GM13977 (cell line): ENCODE measurements at places on chromosomes 12 and 14.

GRCh38 chr14:74647678-74648461 lies 35.8 kb upstream of the LTBP2 start:
- DNase-seq: no peak

- no peak for DNase-seq
Observed at GRCh38 chr14:84017495-84017894, 1512.4 kb upstream of the FLRT2 start.

DNA sequence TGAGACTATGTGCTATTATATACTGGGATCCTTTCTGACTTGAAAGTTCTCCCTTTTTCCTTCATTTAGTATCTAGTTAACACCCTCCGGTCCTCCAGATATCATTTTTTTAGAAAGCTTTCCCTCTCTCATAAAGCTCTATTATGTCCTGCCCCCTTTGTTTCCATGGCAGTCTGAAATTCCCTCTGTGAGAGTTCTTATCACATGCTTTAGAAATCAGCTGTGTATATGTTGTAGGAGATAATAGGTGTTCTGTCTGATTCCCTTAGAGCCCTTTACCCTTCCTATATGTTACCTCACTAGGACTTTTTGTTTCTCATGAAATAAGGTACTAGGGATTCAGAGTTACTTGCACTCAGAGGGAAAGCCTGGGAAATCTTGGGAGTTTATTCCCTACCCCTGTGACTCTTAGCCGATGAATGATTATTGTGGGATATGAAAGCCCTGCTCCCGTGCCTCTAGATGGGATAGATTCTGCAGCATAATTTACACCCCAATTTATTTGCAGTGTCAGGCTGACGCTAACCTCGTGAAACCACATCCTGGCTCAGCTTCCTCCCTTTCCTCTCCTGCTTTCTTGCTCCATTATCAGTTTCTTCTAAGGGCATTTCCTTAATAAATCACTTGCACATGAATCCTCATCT lies 448.4 kb downstream of the MDGA2 start:
- no peak for DNase-seq

DNA sequence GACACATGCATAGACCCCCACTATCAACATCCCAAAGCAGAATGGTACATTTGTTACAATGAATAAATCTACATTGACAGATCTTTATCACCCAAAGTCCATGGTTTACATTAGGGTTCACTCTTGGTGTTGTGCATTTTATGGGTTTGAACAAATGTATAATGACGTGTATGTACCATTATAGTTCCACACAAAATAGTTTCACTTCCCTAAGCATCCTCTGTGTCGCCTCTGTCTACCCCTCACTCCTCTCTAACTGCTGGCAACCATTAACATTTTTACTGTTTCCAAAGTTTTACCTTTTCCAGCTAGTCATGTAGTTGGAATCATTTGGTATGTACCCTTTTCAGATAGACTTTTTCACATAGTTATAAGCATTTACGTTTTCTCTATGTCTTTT lies 69.5 kb upstream of the LMO3 start:
- no peak for DNase-seq

- no peak for DNase-seq
Observed at GRCh38 chr12:130371296-130371695, 33.6 kb downstream of the PIWIL1 start.

GRCh38 chr12:34402228-34402898 lies 380.1 kb downstream of the ALG10 start:
- peak; percentile 1 for DNase-seq

GRCh38 chr14:63901434-63902085 lies 48.8 kb downstream of the SYNE2 start:
- no peak for DNase-seq

GRCh38 chr14:50127802-50128201 lies 11.4 kb upstream of the VCPKMT start:
- no peak for DNase-seq

DNA sequence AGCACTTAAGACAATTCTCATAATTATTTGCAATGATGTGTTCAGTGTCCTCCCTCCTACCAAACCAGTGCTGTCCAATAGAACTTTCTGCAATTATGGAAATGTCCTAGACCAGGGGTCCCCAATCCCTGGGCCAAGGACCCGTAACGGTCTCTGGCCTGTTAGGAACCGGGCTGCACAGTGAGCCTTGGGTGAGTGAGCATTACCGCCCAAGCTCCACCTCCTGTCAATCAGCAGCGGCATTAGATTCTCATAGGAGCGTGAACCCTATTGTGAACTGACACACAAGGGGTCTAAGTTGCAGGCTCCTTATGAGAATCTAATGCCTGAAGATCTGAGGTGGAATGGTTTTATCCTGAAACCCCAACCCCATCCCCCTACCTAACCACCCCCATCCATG lies 3.9 kb downstream of the SVOP start:
- no peak for DNase-seq

DNA sequence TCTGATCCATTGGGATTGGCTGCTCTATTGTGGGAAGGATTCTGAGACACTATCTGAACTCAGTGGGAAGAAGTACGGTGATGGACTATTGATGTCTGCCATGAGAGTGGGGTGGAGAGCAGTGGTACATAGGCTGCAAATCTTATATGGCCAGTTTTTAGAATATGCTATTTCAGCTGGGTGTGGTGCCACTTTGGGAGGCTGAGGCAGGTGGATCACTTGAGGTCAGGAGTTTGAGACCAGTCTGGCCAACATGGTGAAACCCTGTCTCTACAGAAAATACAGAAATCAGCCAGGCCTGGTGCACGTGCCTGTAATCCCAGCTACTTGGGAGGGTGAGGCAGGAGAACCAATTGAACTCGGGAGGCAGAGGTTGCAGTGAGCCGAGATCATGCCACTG lies 505.9 kb downstream of the MED13L start:
- no peak for DNase-seq

DNA sequence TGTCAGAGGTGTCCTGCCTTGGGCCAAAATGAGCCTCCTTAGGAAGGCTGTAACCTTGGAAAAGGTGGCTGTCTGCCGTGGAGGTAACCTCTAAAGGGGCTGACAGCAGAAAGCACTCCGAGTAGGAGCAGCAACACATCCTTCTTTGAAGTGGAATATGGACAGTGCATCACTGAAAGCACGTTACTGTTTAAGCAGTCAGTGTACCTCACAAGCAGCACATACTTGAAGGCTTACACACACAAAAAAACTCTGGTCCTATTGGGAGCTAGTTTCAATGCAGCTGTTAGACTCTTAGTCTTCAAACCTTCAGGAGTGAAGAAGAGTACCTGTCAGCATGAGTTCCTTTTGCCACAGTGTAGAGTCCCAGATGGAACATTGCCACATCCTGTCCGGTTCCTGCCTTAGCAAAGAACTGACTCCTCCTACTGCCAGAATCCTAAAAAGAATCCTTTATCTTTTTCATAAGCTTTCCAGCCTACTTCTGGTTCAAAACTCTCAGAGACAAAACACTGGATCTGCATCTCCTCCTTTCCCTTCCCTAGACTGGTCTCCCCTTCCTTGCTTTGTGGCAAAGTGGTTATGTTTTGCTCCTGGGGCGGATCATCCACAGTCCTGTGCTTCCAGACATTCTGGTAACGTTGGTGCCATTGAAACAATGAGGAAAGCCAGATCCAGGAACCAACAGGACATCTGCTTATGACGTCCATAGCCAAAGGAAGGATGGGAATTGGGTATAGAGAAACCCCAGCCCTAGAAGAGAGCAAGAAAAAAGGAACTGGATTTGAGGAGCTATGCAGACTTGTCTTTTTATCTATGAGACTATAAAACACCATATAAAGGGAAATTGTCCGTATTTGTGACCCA lies 8.5 kb upstream of the MDM1 start:
- no peak for DNase-seq

- DNase-seq: no peak
Observed at GRCh38 chr12:69509904-69510827, 40.0 kb downstream of the FRS2 start.

DNA sequence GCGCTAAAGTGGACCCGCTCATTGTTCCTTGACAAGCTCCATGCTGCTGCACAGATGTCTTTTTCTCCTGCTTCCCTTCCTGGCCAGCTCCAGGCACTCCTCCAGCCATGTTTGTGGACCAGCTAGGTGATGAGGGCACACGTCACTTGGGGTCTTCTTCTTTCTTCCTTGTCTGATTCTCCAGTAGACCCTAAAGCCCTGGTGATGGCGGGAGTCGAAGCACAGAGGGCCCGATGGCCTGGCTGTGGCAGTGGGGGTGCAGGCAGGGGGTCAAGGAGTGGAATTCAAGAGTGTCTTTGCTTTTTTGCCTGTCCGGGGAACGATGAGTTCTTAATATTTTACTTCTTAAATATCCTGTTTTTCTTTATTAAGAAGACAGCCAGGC lies 23.0 kb upstream of the AMN start:
- DNase-seq: no peak

DNA sequence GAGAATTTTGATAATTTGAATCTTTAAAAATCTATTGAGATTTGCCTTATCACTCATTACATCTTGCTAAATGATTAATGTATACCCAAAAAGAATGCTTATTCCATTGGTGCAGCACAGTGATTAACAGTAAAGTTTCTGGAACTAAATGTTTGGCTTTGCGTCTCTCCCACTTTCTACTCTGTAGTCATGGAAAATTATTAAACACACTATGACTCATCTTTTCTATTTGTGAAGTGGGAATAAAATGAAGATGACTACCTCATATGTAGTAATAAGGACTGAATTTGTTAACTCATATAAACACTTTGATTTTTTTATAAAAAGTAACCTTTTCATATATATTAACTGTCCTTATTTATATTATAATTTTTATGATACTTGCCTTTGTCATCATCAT lies 118.1 kb downstream of the RERGL start:
- DNase-seq: no peak

GRCh38 chr14:23543403-23543802 lies 8.2 kb downstream of the ZFHX2 start:
- no peak for DNase-seq

DNA sequence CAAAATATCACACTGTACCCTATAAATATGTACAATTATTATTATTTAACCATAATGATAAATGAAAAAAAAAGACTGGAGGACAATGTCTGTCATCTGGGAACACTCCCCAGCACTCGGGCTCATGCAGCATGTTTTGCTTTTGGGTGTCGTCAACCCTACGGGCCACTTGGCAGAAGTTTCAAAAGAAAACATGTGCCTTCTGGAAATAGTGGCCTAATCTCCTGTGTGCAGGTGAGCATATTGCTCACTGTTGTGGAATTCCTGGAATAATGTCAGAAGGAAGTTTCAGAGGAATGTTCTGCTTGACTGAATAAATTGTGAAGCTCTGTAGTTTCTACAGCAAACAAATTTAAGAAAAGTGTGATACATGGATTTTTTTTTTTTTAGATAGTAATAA lies 298.3 kb downstream of the SSPN start:
- no peak for DNase-seq

DNA sequence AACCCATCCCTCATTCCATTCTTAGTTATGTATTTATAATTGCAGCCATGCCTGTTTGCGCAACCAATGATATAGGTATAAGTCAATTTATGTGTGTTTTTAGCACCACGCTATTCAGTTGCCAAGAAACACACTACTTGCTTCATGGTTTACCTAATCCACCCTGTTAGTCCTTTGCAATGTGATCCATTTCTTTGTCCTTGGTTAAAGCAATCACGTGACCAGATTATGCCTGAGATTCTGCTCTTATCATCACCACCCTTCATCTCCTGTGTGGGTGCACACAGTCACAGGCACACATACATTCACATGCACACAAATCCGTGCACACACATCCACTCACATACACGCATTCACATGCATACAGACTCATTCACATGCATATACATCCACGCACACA lies 52.3 kb upstream of the KCNA5 start:
- no peak for DNase-seq

GRCh38 chr14:32637582-32637981 lies 301.1 kb upstream of the NPAS3 start:
- DNase-seq: no peak

DNA sequence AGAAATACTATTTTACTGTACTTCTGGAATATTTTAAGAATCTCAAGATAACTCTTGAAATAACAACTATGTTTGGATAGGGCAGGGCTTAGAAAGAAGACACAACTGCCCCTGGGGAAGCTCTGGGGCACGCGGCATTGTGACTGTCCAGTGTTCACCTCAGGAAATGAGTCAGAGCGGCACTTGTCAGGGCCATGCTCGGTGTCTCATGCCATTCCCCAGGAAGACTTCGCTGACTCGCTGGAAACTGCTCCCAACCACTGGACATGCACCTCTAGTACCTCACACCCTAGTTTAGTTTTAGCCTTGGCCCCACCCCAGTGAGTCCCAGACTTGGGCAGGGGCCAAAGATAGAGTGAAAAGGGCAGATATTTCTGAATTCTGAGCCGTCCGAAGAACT lies 192.0 kb downstream of the TTC7B start:
- no peak for DNase-seq

- DNase-seq: no peak
Observed at GRCh38 chr12:22289250-22289649, 45.3 kb downstream of the ST8SIA1 start.

DNA sequence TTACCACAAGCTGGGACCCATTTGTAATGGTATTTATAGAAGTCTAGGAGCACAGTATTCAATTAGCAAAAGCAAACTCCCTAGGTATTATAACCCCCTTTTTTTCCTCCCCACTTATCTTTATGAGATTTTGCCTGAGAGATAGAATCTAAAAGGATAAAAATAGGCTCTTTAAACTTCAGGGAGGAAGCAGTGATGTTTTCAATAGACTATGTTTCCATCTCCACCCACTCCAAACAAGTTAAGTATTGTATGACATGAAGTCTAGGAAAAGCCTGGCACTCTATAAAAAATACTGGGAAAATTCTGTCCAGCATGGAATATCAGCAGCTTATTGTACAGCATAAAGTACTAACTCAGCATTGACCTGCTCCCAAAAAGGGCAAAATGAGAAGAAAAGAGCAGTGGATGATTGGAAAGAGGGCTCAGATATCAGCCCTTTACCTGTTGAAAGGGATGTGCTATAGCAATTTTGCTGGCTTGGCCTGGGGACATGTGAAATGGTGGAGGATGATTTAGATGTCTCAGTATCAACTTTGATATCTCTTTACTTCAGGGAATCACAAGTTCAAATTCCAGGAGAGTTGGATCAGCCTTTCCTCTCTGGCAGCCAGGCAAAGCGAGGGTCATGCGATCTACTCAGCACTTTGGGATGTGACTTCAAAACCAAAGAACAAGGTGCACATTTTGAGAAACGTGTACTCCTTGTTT lies 72.4 kb downstream of the IGF1 start:
- no peak for DNase-seq

GRCh38 chr12:106956048-106956578 lies 406 bp downstream of the TMEM263 start:
- DNase-seq: peak; percentile 71

GRCh38 chr14:32306549-32306948 lies 22.5 kb upstream of the AKAP6 start:
- DNase-seq: no peak

DNA sequence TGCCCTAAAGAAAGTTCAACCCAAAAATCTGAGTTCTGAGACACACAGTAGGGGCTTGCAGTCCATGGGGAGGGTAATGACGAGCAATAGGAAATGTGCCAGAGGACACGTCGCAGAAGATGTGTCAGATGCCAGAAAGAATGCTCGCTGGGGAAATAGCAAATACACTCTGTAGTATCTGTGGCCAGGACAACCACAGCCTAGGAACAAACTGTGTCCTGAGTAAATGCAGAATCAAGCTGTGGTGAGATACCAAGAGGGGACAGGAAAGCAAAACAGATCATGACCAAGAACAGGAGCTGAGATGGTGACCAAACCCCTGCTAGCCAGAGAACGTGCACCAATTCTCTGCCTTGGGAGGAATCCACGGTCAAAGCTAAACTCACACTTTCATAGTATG lies 9.1 kb downstream of the CRACR2A start:
- DNase-seq: peak; percentile 48
